Stimulated activated CD8-positive, alpha-beta memory T cell treated with anti-CD3 and anti-CD28 coated beads, Interleukin-7, amount 100 ng/mL, for 1 hour (primary cell): ENCODE measurements at places on chromosomes 2 and 18.

GRCh38 chr18:8706791-8707555, 1.6 kb downstream of the MTCL1 start:
- no peak for DNase-seq

DNA sequence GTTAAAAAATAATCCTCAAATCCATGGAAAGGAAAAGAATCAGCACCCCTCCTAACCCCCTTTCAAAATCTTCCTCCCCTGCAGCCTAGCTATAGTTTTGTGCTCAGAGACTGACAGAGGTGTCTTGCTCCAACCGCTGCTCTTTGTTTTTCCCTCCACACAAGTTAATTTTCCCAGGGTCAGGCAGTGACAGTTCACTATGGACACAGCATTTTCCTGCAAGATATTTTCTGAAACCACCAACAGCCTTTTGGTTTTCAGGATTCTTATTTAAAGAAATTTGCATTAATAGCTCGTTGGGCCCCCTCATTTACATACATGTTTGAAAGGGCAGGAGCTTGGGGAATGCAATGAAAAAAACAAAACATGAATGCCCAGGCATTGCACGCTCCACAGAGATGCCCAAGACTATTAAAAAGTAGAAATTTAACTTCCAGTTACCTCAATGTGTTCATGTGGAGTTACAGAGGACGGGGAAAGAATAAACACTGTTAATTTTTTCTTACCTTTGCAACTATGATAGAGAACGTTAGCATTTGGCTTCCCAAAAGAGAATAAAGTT, 71.4 kb upstream of the CXCR4 start:
- no peak for DNase-seq

- DNase-seq: no peak
Observed at GRCh38 chr2:198697794-198698193, 759.9 kb downstream of the SATB2 start.

DNA sequence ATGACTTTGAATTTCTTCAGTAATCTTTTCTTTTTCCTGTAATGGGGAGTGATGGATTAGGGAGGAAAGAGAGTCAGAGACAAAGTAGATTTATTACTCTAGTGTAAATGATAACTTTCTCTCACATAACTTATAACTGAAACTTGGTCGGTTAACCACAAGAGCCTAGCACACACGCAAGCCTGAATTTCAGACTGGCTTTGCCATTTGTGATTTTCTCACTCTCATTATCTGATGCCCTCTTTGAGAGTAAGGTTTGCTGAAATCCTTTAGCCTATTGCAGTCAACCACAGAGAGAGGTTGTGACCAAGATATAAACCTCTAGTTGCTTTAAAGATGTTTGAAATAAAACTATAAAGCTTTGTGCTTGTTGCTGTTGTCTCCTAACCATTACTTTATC, 117.9 kb upstream of the NETO1 start:
- no peak for DNase-seq

GRCh38 chr18:58285449-58286130, 241.6 kb downstream of the NEDD4L start:
- no peak for DNase-seq

- DNase-seq: no peak
Observed at GRCh38 chr2:134406311-134406710, 152.4 kb downstream of the MGAT5 start.

GRCh38 chr2:57937456-57937855, 109.2 kb upstream of the VRK2 start:
- DNase-seq: no peak

- DNase-seq: no peak
Observed at GRCh38 chr18:42773870-42774269, 341.6 kb downstream of the RIT2 start.

DNA sequence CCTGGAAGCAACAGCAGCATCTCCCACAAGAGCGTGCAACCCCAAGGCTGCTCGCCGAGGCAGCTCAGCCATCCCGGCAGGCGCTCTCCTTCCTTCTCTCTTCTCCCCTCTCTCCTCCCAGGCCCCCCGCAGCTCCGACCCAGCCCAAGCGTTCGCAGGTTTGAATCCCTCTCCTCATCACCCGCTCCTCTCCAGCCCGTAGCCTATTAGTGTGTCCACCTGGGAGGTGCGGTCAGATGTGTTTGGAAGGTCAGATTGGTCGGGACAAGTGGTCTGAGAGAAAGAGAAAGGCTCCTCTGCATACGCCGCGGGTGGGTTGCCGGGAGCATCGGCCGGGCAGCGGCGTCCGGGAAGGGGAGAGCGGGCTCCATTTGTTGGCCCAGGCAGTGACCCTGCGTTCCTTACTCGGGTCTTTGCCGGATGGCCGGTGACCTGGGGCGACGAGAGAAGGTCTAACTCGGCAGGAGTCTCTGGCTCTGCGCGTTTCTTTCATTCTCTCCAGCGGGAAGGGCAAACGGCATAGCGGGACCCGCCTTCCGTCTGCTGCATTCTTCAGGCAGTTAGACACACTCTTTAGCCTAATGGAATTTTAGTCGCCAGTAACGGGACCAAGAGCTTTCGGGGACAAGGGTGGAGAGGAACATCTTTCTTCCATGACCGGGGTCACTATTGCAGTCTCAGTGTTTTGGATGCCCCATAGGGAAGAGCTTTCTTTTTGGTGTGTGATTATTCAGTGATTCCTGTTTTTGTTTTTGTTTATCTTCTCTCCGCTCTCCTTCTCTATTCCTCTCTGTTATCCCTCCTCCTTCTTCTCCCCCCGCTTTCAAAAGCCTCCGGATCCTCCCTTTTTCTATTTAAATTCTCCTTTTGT, 1.1 kb upstream of the TMEFF2 start:
- DNase-seq: no peak

GRCh38 chr2:174333017-174333371, 1.8 kb upstream of the SP9 start:
- DNase-seq: no peak

- DNase-seq: no peak
Observed at GRCh38 chr2:114119862-114120261, 230.0 kb downstream of the ACTR3 start.

DNA sequence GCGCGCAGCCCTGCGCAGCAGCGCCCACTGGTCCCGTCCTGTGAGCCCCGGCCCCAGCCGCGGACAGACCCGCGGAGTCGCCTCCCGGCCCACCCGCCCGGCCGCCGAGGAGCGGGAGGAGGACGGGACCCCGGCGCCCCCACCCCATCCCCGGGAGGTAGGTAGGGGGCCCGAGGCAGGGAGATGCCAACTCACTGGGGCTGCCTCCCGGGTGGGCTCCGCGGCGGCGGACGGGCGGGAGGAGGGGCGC, 160 bp downstream of the SPTBN1 start:
- no peak for DNase-seq

DNA sequence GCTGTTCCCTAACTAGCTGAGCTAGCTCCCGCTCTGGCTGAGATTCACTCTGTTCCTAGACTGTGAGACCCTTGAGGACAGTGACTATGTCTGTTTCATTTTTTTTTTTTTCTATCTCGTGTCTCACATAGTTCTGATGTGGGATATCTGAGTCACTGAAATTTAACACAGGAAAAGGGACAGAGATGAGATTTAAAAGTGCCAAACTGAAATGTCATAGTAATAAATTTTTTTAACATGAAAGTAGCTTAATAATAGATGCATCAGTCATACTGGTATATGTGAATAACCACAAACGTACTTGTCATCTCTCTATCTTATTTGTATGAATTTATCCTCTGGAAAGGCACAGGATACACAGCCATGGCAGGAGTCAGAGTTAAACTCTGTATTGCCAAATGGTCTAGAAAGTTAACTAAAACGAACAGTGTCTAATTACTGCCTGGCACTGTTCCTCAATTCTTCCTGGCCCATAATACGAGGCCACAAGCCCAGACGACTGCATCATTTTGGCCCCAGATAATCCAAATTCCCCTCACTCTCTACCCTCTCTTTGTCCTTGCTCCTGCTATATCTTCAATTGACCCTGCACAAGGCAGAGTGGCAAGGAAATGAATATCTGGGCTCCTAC, 87.5 kb downstream of the SATB2 start:
- DNase-seq: no peak

GRCh38 chr2:10839813-10840212, 27.2 kb upstream of the PDIA6 start:
- no peak for DNase-seq

DNA sequence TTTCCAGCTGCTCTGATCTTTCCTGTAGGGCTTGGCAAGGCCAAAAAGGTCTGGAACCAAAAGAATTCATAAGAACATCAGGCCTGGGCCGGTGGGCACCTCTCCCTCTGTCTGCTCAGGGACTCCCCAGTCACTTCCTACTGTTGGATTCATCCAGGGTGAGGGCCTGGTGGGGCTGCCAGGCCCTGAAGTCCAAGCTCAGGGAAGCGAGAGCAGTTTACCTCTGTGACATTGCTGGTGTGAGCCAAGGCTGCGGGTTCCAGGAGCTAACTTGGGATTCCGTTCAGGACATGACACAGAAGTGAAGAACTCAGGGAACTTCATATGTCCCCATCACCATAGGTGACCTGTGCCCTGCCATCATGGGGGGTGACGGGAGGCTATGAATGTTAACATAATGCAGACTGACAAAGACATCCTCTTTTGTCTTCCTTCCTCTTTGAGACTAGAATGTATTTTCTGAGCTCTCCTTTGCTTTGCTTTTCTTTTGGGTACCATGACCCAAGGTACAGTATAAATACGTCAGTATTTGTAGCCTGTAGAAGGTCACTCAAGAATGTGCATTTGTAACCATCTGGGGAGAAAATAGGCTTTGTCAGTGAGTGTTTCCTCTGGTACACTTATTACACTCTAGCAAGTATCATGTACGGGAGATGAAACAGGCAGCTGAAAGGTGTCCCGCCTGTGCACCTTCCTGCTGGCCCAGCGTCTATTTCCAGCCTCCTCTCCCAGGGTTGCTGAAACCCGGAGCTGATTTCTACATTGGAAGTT, 130.5 kb upstream of the SLC1A4 start:
- no peak for DNase-seq

- no peak for DNase-seq
Observed at GRCh38 chr2:46988733-46989481, 73.3 kb upstream of the MCFD2 start.

GRCh38 chr2:194166818-194167217, 1490.2 kb upstream of the SLC39A10 start:
- DNase-seq: no peak

DNA sequence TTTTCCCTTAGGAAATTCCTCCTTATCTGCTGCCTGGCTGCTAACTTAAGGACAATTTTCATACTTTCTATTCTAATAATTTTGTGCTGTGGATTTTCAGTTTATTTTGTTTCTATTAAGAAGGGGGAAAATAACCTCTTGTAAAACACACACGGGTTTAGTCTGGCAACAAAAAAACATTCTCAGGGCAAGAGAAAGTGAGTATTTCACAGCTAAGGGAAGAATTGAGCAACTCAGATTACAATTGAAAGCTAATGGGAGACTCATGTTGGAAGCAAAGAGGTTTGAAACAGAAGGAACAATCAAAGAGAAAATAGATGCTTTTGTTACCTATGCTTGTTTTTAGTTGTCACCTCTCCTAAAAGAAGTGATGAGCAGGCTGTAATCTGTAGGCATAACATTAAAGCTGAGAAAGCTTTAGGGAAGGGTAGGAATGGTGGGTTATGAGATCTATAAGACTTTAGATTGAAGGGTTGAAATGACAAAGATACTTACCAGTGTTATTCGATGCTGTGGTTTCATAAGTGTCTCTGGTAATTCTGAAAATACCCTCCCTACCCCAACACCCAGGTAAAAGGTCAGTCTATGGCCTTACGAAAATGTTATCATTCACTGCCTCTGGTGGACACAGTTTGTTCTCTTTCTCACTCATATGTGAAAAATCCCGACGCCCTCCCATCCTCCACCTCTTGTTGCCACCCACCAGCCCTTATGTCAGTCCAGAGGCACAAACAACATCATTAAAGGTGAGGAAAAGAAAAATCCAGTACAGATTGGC, 510.9 kb downstream of the TXNL1 start:
- DNase-seq: no peak

DNA sequence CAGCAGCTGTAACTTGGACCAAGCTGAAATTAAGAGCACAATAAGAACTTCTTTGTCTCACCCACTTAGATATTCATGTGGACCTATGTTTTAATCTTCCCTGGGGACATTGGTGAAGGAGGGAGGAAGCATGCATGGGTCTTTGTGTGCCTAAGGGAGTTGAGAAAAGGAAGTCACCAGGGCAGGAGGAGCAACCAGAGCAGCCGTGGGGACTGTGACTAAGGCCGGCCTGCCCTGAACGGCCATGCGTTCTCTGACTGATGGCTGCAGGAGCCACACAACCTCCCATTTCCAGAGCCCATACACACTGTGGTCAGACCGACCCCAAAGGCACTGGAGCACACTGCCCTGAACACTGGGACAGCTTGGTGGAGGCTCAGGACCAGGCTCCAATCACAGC, 43.7 kb upstream of the SLC35G4 start:
- DNase-seq: no peak

- no peak for DNase-seq
Observed at GRCh38 chr2:231611273-231612108, 18.8 kb downstream of the TEX44 start.

DNA sequence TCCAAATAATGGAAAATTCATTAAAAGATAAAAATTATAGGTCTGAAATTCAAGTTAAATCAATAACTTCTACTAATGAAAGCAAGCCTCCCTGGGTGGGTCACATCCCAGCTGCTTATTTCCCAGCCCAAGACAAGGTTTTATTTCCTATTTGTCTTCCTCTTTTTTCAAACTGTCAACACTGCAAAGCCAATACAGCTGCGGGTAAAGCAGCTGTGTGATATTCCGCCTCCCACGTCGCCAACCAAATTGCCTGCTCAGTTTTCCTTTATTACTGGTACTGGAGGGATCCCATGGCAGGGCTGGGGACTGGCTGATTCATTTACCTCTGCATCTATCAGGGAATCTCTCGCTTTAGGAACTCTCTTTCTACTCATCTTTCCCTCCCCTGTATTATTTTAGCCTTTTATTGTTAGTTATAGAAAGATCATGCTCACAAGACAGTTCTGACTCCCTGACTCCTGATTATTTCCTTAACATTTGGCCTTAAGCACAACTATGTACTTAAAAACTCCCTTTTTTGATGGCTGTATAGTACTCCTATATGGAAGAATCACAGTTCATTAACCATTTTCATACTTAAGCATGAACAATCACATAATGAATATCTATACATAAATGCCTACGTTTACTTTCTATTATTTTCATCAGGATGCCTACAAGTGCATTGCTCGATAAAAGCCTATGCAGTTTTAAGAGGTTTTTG, 253.1 kb downstream of the CDCA7 start:
- no peak for DNase-seq

DNA sequence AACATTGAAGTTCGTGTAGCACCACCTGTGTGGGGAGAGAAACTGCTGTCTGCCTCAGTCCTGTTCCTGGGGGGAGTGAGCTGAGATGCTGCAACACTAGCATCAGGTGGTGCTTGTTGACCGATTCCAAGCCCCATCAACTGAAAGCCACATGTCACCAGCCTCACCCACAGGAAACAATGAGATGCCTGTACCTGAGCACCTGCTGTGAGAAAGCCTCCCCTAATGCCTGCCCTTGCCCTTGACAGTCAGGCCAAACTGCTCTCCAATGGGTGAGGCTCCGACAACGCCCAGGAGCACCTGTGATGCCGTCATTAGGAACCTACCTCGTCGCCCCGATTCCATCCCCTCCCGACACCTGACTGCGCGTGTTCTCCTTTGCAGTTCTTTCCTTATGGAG, 104.6 kb downstream of the SMC6 start:
- DNase-seq: no peak

- no peak for DNase-seq
Observed at GRCh38 chr2:106882673-106883072, 3.3 kb downstream of the ST6GAL2 start.
